ENCODE measurements at places on chromosomes 2 and 18. TPM values are rescaled to one million over a fixed set of nuclear protein-coding genes. Genes with fewer than 3 reads are reported as not detected.

Gene REG3A
- total RNA-seq: not detected

Gene LYPD1
- total RNA-seq: 0.71 TPM

Gene RTP5
- not detected for total RNA-seq

Gene SERPINB7
- total RNA-seq: not detected

Gene LINC00305
- total RNA-seq: not detected

GRCh38 chr2:60652832-60653340 is 99.4 kb upstream of the BCL11A start:
- no peak overlapping the region for H3K4me3 ChIP-seq
- no peaks in the 10 kb centered on the region for H3K36me3 ChIP-seq
- H3K4me1 ChIP-seq: no peaks in the 10 kb centered on the region
- no peak overlapping the region for H3K27ac ChIP-seq
- no peaks in the 10 kb centered on the region for H3K27me3 ChIP-seq
- DNase-seq: no peak

Gene DGUOK
- total RNA-seq: 50.7 TPM

GRCh38 chr2:239522002-239522739 is 121.4 kb upstream of the HDAC4 start:
- DNase-seq: no peak
- H3K36me3 ChIP-seq: no peaks in the 10 kb centered on the region
- H3K27ac ChIP-seq: no peak overlapping the region
- H3K4me1 ChIP-seq: no peaks in the 10 kb centered on the region
- H3K27me3 ChIP-seq: no peaks in the 10 kb centered on the region

GRCh38 chr2:84038866-84039265 is 420.2 kb downstream of the SUCLG1 start:
- H3K27ac ChIP-seq: no peak overlapping the region
- no peaks in the 10 kb centered on the region for H3K4me1 ChIP-seq
- no peak overlapping the region for H3K4me3 ChIP-seq

- H3K4me3 ChIP-seq: peak overlapping the region; percentile 98
- peaks cover 51% of the 10 kb centered on the region for H3K4me1 ChIP-seq
- no peak for DNase-seq
- no peaks in the 10 kb centered on the region for H3K36me3 ChIP-seq
Measured at GRCh38 chr2:222861411-222862105, 722 bp downstream of the ACSL3 start.

GRCh38 chr2:54678719-54679118 is 44.7 kb upstream of the EML6 start:
- no peaks in the 10 kb centered on the region for H3K36me3 ChIP-seq
- H3K4me3 ChIP-seq: no peak overlapping the region
- no peak for DNase-seq
- no peaks in the 10 kb centered on the region for H3K27me3 ChIP-seq

DNA sequence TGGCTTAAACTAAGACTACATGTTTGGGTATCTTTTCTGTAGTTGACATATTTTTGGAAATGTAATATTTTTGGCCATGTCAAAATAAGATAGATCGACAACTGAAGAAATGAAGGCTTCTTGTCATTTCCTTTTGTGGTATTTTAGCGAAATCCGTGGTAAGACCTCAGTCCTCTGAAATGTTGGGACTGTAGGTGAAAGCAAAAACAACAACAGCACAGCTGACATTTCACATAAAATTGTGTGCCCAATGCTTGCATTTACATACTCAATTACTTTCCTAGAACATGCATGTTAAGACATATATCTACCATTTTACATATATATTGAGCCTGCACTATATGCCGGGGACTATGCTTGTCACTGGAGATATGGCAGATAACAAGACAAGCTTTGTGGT is 50.2 kb downstream of the SPP2 start:
- H3K36me3 ChIP-seq: no peaks in the 10 kb centered on the region
- H3K4me1 ChIP-seq: no peaks in the 10 kb centered on the region
- peak; percentile 55 for DNase-seq
- H3K27ac ChIP-seq: no peak overlapping the region

DNA sequence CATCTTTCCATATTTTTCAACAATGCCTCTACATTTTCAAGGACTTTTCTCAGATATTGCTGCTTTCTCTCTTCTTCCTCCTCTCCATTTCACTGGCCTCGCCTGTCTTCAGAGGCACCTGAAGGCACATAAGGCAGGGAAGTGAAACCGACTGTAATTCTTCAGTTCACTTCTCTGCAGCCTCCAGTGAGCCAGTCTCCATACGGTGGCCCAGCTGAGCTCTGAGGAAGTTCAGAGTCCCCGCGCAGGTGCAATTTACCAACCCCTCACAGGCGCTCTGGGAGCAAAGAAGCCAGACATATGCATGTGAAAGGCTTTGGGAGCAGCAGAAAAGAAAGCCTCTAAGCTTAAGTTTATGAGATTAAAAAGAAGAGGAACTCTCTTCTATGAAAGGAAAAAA is 12.4 kb downstream of the KLHL14 start:
- no peak overlapping the region for H3K4me3 ChIP-seq
- no peak for DNase-seq
- no peaks in the 10 kb centered on the region for H3K27me3 ChIP-seq
- no peaks in the 10 kb centered on the region for H3K4me1 ChIP-seq

GRCh38 chr2:197453914-197454398 is 604 bp downstream of the COQ10B start:
- H3K27me3 ChIP-seq: no peaks in the 10 kb centered on the region
- peak overlapping the region; percentile 100 for H3K27ac ChIP-seq
- no peaks in the 10 kb centered on the region for H3K36me3 ChIP-seq
- H3K4me1 ChIP-seq: peaks cover 50% of the 10 kb centered on the region
- peak; percentile 94 for DNase-seq
- H3K4me3 ChIP-seq: peak overlapping the region; percentile 84

GRCh38 chr18:63788447-63789096 is 13.4 kb downstream of the SERPINB7 start:
- no peaks in the 10 kb centered on the region for H3K27me3 ChIP-seq
- no peak overlapping the region for H3K4me3 ChIP-seq
- no peaks in the 10 kb centered on the region for H3K36me3 ChIP-seq
- DNase-seq: no peak
- no peaks in the 10 kb centered on the region for H3K4me1 ChIP-seq

Gene CDH19
- total RNA-seq: 47.3 TPM

Gene EPHA4
- total RNA-seq: 25.9 TPM

DNA sequence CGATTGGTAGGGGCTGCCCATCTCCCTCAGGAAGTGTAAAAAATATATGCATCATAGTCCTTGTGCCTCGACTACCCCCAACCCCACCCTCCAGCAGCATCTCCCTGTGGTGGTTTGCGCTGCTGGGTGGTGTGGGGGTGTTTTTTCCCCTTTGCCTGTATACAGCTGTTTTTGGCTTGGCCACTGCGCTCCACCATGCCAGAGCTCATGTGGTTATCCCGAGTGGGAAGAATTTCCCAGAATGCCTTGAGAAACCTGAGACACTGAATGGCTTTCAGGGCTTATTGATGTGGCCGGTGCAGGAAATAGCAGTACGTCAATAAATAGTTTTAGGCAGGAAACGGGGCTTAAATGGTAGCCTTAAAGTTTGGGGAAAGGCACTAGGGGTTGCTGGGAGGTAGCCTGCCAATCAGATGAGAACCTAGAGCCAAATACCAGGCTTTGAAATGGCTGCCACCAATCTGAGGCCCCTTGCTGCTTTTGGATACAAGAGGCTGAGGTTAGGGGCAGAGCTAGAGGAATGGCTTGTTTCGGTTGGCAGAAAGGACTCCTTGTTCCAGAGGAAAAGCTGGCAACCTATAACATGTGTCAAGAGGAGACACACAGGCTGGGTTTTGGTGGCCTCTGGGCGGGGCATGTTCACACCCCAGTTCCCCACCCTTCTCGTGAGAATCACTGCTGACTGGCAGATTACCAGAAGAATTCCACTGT is 144.1 kb downstream of the SMAD7 start:
- no peaks in the 10 kb centered on the region for H3K36me3 ChIP-seq
- no peak for DNase-seq
- no peak overlapping the region for H3K4me3 ChIP-seq
- peak overlapping the region; percentile 59 for H3K27ac ChIP-seq
- peaks cover 26% of the 10 kb centered on the region for H3K4me1 ChIP-seq
- no peaks in the 10 kb centered on the region for H3K27me3 ChIP-seq

Gene PFN4
- 0.83 TPM for total RNA-seq

Gene MOCOS
- 1.4 TPM for total RNA-seq

GRCh38 chr2:17736989-17737388 is 16.6 kb downstream of the SMC6 start:
- peaks cover 13% of the 10 kb centered on the region for H3K36me3 ChIP-seq
- H3K4me3 ChIP-seq: no peak overlapping the region
- H3K27ac ChIP-seq: no peak overlapping the region
- no peaks in the 10 kb centered on the region for H3K27me3 ChIP-seq
- DNase-seq: no peak

Gene RAPH1
- total RNA-seq: 19.0 TPM

Gene CFAP221
- 0.42 TPM for total RNA-seq

DNA sequence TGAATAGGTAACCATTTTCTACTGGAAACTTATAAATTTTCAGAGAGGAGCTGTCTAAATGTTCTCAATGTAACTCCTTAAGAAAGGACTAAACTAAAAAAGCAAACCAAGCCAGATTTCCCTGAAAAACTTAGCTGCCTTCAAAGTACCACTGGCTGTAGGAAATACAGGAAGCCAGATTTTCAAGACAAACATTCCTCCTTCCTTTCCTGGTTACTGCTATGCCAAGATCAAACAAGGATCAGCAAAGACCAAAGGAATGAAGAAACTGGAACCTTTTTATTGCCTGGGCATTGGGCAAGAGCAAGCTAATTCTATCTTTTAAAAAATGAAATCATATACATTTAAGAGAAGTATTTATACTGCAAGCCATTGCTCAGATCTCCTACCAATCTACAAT is 212.7 kb downstream of the DYM start:
- no peak overlapping the region for H3K4me3 ChIP-seq
- no peak for DNase-seq
- H3K4me1 ChIP-seq: peaks cover 7% of the 10 kb centered on the region
- no peak overlapping the region for H3K27ac ChIP-seq
- peaks cover 31% of the 10 kb centered on the region for H3K36me3 ChIP-seq

- peaks cover 25% of the 10 kb centered on the region for H3K4me1 ChIP-seq
- no peaks in the 10 kb centered on the region for H3K36me3 ChIP-seq
- H3K27ac ChIP-seq: no peak overlapping the region
- H3K4me3 ChIP-seq: no peak overlapping the region
Measured at GRCh38 chr2:162475661-162476060, 131.7 kb downstream of the GCA start.

DNA sequence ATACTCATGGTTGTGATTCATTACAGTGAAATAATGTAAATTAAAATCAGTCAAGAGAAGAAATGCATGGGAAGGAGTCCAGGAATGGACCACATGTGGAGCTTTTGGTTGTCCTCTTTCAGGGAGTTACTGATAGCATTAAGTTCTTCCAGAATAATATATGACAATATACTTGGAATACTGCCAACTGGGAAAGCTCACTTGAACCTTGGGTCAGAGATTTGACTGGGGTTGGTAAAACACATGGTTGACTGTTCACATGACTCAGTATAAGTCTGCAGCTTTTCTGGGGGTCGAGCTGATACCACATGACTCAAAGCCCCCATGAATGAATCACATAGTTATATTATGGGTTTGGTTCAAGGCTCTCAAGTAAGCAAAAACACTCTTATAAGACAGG is 1109.0 kb upstream of the CHAC2 start:
- no peaks in the 10 kb centered on the region for H3K36me3 ChIP-seq
- no peaks in the 10 kb centered on the region for H3K27me3 ChIP-seq
- H3K4me3 ChIP-seq: no peak overlapping the region
- no peaks in the 10 kb centered on the region for H3K4me1 ChIP-seq

DNA sequence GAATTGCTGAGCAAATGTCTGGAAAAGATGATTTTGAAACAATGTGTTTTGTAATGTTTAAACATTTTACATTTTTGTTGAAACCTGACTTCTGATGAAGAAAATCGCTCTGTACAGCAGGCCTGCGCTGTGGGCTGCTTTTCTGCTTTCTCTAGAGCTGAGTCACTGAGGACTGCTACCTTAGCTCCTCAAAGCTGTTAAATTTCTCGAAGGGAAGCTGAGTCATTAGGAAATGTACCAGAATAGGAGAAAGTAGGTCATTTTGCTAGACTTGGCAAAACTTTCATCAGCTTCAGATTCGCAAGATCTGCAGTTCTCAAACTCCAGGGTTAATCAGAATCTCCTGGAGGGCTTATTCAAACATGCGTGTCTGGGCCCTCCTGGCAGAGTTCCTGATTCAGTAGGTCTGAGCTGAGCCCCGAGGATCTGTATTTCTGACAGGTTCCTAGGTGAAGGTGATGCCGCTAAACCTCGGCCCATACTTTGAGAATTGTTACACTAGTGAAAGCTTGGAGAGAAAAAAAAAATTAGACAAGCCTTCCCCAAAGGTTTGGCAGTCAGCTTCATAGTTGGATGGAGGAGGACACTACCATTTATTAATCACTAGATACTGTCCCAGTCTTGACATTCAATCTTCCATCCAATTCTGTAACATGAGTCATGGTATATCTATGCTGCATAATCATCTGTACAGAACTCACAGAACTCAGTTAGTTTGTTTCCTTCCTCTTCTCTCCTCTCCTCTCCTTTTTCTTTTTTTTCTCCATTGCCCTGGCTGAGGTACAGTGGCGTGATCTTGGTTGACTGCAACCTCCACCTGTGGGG is 297.6 kb downstream of the PARD3B start:
- H3K4me3 ChIP-seq: peak overlapping the region; percentile 12
- H3K27me3 ChIP-seq: no peaks in the 10 kb centered on the region
- no peak for DNase-seq
- H3K36me3 ChIP-seq: no peaks in the 10 kb centered on the region
- H3K27ac ChIP-seq: peak overlapping the region; percentile 68
- peaks cover 19% of the 10 kb centered on the region for H3K4me1 ChIP-seq

- no peaks in the 10 kb centered on the region for H3K27me3 ChIP-seq
- DNase-seq: no peak
Measured at GRCh38 chr2:64819774-64820688, 166.3 kb upstream of the SERTAD2 start.

Gene ICOS
- under 0.01 TPM for total RNA-seq

Gene SLC16A14
- 2.8 TPM for total RNA-seq

Measured in esophagus muscularis mucosa (tissue), 4 donors.